GM04503 (cell line): ENCODE measurements at places on chromosomes 3 and 15.
A peak's percentile ranks its signal among the peaks of the same experiment; 100 is the strongest.

- peak; percentile 54 for DNase-seq
Measured at GRCh38 chr15:45873781-45874180, 239.0 kb downstream of the SQOR start.

DNA sequence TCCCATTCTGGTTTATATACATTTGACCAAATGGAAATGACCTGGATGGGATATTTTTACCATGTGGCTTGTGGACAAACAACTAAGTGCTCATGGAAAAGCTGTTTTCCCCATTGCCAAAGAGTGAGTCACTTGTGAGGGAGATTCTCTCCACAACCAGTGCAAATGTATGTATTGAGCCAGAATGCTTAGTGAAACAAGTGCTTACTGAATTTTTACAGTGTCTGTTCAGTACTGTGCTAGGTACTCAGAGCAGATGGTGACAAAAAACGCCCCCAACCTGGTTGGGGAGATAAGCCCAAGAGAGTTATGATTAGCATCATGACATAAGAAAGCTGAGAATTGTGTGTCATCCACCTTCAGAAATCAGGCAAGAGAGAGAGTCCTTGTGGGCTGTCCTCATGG is 2.3 kb downstream of the CHP1 start:
- peak; percentile 37 for DNase-seq

- no peak for DNase-seq
Measured at GRCh38 chr3:105559856-105560255, 193.1 kb downstream of the ALCAM start.

DNA sequence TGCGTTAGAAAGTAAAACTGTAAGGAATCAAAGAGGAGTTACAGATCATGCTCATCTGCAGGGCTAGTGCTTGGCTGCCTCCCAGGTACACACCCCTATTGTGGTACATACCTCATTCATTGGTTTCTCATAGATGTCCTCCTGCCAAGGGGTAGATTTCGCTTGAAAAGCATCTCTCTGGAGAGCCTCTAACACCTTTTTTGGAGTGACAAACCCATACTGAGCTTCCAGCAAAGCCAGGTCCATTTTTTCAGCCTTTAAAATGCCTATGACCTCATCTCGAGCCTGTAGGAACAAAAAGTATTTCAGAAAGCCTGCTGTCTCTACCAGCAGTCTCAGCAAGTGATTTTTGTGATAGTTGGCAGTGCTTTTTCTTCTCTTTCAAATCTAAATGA is 112.1 kb downstream of the CMSS1 start:
- DNase-seq: no peak

DNA sequence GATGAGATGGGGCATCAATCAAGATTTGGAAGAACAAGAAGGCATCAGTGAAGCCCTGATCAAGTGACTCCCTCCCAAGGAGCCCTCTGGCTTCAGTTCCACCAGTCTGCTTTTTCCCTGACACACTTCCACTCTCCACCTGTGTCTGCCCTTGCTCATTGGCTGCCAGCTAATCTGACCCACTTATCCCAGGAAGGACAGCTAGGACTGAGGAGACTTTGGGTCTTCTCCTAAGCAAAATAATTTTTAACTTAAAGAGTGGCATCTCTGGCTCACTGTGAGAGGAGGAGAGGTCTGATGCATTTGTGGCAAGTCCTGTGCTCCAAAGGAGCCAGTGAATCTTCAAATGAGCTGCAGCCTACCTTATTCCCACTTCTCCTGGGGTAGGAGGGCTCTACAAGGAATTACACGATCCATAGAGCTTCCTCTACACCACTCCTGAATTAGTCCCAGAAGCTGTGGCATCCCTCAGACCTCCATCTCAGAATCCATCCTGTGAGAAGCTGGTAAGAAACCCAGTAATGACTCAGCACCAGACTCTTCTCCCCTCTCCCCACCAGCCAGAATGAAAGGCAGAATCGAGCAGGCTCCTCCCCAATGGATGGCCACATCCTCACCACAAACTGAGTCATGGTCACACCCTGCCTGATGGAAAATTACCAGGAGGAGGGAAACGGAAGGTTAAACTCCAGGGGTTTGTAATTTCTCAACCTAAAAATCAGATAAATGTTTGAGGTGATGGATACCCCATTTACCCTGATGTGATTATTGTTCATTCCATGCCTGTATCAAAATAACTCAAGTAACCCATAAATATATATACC is 6.3 kb upstream of the PKM start:
- DNase-seq: peak; percentile 93

GRCh38 chr3:52236424-52236886 is 2.5 kb downstream of the TWF2 start:
- DNase-seq: no peak
